PC-9 (cell line): ENCODE measurements at places on chromosomes 7 and 10. TPM values are rescaled to one million over a fixed set of nuclear protein-coding genes. Genes with fewer than 3 reads are reported as not detected.
A peak's percentile ranks its signal among the peaks of the same experiment; 100 is the strongest.

DNA sequence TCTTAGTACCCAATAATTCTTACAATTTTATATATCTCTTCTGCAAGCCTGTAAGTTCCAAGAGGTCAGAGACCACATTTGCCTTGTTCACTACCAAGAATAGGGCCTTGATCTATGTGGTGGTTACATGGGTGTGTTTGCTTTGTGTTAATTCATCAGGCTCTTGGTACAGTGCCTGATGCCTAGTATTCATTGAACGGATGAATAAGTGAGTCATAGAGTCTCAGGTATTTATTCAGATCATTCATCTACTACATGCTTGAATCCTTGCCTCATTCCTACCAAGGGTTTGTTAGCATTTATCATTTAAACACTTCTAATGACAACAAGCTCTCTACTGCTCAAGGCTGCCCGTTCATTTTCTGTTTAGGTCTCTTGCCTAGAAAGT, 11.3 kb upstream of the SGPL1 start:
- DNase-seq = peak; percentile 92

DNA sequence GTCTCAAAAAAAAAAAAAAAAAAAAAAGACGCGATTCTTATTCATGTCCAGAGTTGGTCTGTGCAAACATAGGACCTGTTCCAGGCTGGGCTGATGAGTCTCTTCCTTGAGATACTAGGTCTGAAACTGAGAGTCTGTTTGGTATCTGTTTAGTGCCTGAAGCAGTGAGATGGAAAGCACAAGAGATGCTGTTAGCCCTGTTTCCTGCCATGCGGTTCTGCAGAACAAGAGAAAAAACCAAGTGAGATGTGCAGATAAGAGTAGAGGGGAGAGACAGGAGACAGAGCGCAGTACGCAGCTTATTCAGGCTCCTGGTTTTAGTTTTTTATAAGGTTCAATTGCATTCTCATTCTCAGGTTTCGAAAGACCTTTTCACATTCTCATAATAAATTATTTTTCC, 85.8 kb upstream of the PRKCQ start:
- DNase-seq = no peak

DNA sequence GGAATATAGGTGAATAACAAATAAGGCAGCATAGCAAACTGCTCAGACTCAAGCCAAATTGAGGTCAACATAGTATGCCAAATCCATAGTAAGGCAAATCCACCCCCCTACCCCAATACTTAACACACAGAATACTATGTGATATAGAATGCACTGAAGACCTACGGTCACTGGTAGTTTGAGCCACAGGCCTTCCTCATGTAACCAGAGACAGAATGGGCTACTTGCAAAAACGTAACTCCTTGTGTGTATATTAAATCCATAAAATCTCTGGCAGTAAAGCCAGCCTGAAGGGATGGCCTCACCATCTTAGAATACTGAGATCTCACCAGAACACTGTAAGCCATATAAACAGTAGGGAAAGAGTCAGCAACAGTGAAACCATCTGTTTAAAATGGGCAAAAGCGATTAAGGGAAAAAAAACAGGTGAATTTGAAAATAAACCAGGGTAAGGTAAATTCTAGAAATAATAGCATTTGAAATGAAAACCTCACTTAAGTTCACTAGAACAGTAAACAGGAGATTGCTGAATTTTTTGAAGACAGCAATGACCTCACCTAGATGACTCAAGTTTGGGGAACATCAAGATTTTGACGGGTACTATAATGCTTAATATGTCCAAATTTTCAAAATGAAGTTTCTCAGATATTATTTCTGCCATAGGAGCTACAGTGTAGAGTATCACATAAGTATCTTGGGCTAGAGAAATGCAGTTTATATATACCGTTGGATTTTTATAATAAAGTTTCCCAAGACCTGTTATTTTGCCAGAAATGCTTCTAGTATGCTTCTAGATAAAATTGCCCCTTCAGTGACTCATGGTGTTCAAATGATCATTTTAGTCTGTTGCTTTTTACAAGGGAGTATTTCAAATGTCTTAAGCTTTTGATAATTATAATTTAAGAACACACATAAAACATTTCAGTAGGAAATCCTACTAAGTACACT, 13.9 kb downstream of the HNRNPA2B1 start:
- no peak for DNase-seq

DNA sequence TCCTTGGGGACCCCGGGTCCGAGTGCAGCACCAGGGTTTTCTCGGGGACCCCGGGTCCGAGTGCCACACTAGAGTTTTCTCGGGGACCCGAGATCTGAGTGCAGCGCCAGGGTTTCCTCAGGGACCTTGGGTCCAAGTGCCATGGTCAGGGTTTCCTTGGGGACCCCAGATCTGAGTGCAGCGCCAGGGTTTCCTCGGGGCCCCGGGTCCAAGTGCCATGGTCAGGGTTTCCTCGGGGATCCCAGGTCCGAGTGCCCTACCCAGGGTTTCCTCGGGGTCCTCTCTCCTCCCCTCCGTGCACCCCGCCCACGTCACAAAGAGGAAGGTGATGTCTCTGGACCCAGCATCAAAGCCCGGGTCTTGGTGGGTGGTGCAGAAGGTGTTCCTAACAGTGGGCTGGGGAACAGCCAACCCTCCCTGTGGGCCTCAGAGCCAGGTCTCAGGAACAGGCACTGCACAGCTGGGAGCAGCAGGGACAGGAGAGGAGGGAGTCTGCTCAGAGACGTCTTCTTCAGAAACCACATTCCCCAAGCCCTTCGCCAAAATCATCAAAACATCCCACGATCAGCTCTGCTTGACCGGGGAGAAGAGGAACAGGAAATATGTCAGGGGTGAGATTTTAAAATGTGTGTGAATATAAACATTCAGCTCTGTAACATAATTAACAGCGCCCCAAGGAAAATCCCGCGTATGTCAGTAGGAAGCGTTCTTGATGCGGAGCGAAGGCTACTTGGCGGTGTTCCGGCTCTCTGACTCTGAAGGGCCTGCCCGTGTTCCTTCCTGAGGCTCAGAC, 540.7 kb downstream of the DNAJB6 start:
- no peak for DNase-seq

GRCh38 chr7:8215648-8216333, 46.2 kb downstream of the ICA1 start:
- no peak for DNase-seq

DNA sequence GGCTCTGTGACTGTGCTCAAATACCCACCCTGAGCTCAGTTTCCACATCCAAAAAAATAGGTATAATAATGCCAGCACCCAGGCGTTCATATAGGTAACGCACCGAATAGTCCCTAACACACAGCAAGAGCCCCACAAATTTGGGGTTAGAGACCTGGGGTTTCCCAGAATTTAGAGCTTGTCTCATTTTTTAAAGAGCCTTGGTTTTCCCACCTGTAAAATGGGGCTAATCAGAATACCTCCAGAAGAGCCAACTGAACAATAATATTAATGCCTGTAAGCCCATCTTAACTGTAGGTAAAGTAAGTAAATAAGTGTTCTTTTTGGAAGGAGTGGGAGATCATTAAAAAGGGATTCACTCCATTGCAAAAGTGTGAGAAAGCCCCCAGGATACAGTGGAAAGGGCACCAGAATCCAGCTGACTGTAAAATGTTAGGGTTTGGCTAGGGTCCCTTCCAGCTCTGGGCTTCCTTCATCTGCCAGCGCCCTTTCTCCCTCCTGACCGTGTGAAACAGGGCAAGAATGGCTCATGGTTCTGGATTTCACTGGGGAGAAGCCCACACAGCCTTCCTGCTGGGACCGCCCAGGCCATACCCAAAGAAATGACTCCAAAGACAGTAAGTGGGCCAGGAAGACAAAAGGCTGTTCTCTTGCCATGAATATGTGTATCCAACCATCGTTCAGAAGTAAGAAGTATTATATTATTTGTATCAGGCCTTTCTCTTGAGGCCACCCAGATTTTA, 2.1 kb downstream of the MTURN start:
- DNase-seq = no peak

DNA sequence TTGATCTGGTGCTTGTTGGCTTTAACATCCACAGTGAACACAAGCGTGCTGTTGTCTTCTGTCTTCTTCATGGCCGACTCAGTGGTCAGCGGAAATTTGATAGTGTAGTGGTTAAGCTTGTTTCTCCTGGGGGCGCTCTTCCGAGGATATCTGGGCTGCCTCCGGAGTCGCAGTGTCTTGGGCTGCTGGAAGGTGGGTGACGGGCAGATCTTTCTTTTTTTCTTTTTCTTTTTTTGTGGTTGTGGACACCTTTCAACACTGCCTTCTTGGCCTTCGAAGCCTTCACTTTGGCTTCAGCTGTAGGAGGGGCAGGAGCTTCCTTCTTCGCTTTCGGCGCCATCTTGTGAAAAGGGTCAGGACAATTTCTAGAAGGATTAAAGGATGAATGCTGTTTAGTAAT, 23.8 kb upstream of the RPA3 start:
- no peak for DNase-seq

DNA sequence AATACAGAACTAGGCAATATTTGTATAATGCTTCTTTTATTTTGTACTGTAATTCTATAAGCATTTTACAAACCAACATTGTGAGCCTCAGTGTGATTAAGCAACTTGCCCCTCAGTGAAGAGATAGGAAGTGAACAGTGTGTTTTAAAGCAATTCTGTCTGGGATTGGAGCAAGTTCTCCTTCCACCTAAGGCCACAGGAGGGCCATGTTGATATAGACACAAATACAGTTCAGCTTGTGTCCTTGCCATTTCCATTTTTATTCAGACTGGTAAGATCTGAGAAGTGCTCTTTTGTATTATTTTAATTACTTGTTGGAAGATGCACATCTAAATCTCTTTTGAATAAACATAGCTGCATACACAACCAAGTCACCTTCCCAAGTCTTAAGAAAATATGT, 416.3 kb upstream of the COBL start:
- no peak for DNase-seq

- no peak for DNase-seq
Observed at GRCh38 chr10:86188326-86188725, 178.3 kb downstream of the GRID1 start.

- no peak for DNase-seq
Observed at GRCh38 chr7:69749994-69750393, 151.7 kb downstream of the AUTS2 start.

GRCh38 chr7:47887016-47887640, 61.1 kb downstream of the PKD1L1 start:
- DNase-seq = no peak

DNA sequence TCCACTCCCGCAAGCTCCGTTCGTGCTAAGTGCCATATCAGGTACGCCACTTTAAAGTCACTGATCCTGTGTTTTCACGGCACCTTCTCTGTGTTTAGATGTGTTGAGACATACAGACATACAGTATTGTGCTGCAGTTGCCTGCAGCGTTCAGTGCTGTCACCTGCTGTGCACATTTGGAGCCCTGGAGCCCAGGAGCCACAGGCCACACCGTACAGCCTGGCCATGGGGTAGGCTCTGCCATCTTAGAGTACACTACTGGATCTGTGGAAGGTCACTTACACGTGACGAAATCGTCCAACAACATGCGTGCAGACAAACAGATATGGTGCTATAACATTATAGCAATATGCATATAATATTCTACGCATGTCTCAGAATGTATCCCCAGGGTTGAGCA, 111.3 kb downstream of the ELFN1 start:
- DNase-seq = no peak

GRCh38 chr7:20861468-20861867, 74.8 kb upstream of the SP8 start:
- DNase-seq = no peak

GRCh38 chr7:41039386-41039953, 663.4 kb downstream of the INHBA start:
- no peak for DNase-seq

- DNase-seq = no peak
Observed at GRCh38 chr7:25360451-25360850, 132.2 kb upstream of the NPVF start.

DNA sequence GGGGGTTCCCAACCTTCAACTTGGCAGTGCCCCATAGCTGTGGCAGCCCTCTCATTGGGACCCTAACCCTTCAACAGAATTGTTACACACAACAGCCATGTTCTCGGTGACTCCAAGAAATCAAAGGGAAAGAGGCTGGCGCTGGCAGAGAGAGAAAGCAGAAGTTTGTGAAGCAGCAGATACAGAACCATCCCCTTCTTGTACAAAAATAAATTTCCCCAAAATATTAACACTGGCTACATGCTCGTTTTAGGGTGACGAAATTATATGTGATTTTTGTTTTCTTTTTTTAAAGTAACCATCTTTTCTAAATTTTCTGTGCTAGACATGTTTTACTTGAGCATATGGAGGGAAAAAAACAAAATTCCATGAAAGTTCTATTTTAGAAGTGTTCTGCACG, 45.2 kb upstream of the SAMD8 start:
- no peak for DNase-seq

DNA sequence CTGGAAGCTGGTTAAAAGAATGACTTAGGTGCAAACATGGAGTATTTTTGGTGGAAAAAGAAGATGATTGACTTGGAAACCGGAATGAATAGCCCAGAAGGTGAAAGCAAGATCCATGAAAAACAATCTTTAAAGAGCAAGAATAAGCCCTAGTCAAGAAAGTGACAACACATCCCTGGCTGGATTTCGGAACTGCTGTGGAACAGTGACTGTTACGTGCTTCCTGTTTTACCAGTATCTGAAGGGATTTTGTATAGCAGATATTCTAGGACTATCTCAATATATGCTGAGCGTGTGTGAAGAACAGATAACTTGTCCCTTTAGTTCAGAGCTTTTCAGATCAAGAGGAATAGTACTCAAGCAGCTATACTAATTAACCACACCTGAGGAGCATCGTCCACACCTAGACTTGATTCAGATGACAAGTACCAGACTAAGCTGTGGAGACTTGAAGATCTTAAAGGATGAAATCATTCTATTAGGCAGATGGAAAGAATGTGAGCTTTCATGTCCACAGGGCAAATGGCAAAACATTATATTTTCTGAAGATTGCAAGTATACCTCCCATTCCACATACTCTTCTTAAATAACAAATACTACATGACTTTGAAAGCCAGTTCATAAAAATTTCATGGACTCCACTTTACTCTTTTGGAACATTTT, 11.5 kb upstream of the TES start:
- DNase-seq = no peak

DNA sequence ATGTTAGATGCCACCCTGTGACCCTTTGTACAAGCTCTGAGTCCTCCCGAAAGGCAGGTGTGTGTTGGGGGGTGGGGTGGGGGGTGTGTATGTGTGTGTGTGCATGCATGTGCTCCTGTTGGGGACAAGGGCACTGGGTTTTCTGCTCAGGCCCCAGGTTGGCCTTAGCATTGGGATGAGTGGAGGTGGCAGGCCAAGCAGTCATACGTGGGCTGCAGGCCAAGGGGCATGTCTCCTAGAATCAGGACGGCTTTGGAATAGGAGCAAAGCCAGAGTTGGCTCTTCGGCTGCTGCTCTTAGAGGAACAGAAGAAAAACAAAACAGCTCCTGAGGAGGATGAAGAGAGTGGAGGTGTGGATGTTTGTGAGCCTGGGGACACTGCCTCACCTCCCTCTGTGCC, 26.0 kb downstream of the HSPA12A start:
- DNase-seq = no peak

Gene POM121L12
- total RNA-seq = not detected in 2 replicates

Gene SPDYE18
- 0.44 TPM in 1 of 2 replicates, not detected in the other for total RNA-seq

Gene AGR2
- total RNA-seq = 34.2 and 76.1 TPM in 2 replicates

Gene ANKRD30A
- total RNA-seq = not detected in 2 replicates

Gene CCDC201
- total RNA-seq = not detected in 2 replicates

Gene MICALL2
- 104 and 115 TPM in 2 replicates for total RNA-seq

Gene UCN3
- total RNA-seq = not detected in 2 replicates

Gene OGDHL
- not detected in 2 replicates for total RNA-seq
